ENCODE measurements at places on chromosomes 2 and 18.

DNA sequence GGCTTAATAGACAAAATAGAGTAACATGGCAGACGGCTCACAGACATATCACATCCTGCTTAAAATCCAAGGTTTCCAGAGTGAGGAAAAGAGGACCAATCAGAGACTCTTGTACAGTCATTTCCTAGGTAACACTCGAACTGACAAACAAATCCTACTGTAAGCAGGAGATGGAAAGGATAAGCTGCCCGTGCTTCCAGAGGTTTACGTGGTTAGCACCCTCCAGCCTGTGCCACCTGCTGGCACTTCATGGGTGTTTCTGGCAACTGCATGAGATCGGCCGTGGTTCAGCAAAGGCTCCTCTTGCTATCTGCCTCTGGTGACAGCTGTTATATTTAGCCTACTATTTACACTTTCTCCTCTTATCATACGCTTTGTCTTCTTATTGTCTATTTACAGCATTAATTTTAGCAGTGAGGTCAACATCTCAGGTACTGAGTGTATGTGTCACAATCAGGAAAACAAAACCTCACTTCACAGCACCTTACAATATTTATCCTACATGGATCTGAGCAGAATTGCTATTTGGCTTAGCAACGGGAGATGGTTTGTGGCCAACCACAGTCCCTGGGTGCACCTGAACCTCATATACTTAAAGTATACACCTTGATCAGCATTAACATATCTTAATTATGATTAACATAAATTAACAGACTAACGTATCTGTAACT is 226.9 kb downstream of the TMEM163 start:
- peak; percentile 17 for DNase-seq

DNA sequence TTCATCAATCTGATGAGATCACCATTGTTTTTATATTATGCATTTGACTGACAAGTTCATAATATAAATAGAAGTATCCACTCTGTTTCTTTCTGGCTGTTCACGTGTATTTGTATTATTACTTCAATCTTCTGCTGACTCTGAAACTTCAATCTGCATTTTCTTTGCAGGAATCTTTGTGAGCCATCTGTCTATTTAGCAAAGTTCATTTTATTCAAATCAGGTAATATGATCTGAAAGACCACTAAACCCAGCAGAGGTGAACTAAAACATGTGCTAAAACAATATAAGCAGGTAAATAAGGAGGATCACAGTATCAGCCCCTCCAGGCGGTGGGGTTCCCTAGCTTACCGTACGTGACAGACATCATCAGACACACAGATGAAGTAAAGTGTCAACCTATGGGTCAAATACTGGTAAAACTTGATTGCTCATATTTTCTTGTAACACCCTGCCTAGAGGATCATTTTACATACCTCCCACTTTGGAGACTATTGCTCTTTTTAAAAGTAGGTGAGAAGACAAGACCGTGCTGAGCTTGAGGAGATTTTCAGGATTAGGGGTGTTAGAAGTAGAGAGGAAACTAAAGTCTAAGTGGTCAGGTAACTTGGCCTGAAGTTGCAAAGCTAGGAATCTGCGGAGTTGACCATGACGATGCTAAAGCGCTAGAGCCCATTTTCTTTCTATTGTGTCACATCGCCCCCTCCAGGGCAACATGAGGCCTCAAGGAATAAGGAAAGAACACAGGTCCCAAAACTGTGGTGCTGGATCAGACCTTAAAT is 9.0 kb downstream of the DTNB start:
- no peak for DNase-seq

DNA sequence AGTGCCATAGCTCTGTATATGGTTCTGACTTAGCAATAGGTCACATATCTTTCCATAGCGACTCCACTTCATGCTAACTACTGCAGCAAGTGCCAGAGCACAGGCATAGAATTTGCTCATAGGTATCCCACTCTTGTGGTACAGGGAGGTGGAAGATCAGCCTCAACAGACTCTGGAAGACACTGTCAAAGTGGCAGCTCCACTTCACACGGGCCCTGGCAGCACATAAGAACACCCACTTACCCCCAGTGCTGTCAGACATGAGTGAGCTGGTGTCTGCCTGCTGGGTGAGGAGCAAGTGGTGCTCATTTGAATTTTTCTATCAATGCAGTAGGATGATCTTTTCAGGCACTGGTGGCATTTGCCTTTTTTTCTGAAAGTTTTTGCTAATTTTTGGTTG is 48.6 kb downstream of the BCL2L11 start:
- no peak for DNase-seq

- no peak for DNase-seq
These were observed 137.9 kb upstream of the VRK2 start for GRCh38 chr2:57908736-57909161.

- DNase-seq: no peak
These were observed 48.6 kb downstream of the KLHL14 start for GRCh38 chr18:32724071-32724749.

DNA sequence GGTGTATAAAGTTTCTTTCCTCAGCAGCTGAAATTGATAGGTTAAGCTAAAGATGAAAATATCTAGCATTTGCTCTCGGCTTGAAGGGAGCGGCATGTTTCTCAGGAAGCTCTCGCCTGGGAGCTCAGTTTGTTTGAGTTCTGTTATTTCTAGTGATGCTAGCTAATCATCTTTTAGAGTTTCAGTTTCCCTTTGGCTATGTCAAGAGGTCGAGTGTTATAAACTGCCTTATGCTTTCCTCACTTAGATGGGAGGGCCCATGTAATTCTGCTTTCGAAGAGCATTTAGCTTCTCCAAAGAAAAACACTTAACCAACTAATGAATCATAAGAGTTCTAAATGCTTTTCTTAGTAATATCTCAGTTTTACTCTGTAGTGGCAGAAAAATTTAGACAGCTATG is 33.6 kb downstream of the PLCL1 start:
- DNase-seq: no peak

- DNase-seq: no peak
These were observed 93.9 kb upstream of the RAB12 start for GRCh38 chr18:8515142-8515865.

- no peak for DNase-seq
These were observed 283.9 kb upstream of the SIX2 start for GRCh38 chr2:45293182-45293581.

Data from RWPE1 (cell line).